ENCODE measurements at places on chromosomes 2 and 18.
A peak's percentile ranks its signal among the peaks of the same experiment; 100 is the strongest.

GRCh38 chr2:180933332-180933731 is 47.1 kb upstream of the UBE2E3 start:
- no peak for DNase-seq

GRCh38 chr2:153543635-153544071 is 65.1 kb upstream of the RPRM start:
- DNase-seq, result no peak

DNA sequence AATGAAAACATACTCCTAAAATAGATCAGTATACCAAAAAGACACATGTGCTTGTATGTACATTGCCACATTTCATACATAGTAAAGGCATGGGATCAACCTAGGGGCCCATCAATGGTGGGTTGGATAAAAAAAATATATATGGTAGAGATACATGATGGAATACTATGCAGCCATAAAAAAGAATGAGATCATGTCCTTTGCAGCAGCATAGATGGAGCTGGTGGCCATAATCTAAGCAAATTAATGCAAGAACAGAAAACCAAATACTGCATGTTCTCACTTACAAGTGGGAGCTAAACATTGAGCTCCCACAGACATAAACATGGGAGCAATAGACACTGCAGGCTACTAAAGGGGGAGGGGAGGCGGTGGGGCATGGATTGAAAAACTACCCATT is 18.6 kb upstream of the NCOA1 start:
- no peak for DNase-seq

DNA sequence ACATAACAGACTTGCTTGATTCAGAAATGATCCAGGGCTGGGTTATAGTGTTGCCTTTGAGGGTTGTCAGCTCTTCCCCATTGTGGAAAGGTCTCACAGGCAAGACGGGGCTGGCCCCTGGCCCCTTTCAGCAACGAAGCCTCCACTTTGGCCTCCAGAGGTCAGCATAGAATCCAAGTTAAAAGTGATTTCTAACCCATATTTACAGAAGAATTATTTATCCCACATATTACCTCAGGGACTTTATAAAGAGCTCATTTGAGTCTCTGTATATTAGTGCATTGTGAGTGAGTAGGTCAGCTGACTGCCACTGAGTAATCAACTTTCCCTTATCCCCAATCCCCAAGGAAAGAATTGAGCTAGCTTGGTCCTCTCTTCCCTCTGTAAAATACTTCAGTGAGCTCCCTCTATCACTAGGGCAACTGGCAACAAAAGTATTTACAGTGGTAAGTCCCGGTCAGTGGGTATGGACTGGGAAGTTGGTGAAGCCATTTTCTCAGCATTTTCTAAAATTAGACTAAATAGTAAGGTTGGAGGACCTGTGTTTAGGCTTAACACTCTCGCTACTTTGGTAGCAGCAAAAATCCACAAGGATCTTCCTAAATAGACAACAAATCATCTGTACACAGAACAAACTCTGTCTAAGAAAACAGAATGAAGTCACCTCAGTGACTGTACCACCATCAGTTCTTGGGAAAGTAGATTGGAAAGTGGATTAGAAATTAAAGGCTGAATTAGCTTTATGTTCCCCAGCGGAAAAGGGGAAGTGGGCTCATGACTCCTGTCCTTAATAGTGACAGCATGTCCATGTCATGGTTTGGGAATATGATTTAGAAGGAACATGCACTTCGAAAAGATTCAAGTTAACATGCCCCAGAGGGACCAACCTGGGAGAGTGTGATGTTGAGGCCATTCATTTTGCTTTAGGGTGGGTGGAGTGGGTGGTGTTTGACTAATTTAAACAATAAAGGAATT is 171.0 kb upstream of the SIX3 start:
- no peak for DNase-seq

GRCh38 chr2:55970500-55970899 is 46.9 kb upstream of the EFEMP1 start:
- no peak for DNase-seq

- no peak for DNase-seq
Observed at GRCh38 chr18:56255381-56255780, 383.0 kb downstream of the TXNL1 start.

GRCh38 chr2:168050377-168050776 is 197.0 kb downstream of the STK39 start:
- DNase-seq, result no peak

GRCh38 chr2:177989029-177989885 is 83.3 kb downstream of the PDE11A start:
- no peak for DNase-seq

DNA sequence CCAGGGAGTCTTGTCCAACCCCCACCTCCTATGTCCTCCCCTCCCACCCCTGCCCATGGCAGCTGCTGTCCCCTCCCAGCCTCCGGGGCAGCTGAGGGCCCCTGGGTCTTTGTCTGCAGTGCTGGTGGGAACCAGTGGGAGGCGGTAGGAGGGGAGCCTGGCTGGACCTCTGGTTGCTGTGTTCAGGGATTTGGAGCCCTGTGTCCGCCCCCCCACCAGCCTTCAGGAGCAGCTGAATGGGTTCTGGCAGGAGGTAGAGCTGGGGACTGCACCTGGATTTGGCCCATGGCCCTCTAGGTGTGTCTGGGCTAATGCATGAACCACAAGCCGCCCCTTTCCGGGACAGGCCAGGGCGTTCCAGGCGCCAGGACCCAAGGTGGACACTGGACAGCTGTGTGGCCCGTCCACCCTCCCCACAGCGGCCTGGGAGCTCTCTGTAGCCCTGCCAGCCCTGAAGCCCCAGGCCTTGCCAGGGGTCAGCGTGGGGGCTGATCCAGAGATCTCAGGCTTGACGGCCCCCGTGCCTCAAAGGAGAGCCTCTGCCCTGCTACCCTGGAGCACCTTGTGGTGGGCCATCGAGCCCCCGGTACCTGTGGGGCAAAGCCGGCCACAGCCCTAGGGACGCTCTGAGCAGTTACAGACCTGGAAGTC is 25.4 kb downstream of the GPC1 start:
- DNase-seq, result no peak

DNA sequence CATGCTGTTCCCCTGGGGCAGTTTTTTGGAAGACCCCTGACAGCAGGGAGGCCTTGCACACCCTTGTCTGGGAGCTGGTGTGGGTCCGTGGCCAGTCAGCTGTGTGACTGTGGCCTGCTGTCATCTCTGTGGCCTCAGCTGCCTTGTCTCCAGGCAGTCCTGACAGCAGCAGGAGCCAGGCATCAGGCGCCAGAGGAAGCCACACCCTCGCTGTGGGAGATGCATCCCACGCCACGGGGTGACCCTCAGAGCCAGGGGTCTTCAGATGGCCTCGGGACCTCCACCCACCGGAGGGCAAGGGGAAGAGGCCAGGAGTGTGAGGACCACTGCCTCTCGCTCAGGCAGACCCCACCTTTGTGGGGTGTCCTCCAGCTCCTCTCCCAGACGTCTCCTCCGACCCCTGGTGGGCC is 5.0 kb downstream of the BOK start:
- no peak for DNase-seq

DNA sequence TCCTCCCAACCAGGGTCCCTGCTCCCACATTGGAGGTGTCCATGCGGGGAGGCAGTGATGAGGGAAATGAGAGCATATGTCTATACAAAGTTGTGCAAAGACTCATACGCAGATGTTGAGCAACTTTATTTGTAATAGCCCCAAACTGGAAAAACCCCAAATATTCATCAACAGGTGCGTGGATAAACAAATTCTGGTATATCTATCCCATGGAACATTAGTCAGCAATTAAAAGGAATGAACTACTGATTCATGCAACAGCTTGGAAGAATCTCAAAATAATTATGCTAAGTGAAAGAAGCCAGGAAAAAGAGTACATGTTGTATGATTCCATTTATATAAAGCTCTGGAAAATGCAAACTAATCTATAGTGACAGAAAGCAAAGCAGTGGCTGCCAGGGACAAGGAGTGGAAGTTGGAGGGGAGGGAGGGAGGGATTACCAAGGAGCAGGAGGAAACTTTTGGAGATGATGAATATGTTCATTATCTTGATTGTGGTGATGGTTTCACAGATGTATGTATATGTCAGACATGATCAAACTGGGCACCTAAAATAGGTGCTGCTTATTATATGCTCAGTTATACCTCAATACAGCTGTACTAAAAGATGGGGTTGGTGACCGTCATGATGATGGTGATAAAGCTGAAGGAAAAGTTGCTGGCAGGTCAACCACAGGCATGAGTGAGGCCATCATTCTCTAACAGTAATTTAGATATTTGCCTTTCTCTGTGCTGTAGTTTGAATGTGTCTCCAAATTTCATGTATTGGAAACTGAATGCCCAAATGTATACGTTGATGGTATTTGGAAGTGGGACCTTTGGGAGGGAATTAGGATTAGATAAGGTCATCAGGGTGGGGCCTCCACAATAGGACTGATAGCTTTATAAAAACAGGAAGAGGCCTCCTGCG is 270.9 kb downstream of the CYP26B1 start:
- DNase-seq, result no peak

DNA sequence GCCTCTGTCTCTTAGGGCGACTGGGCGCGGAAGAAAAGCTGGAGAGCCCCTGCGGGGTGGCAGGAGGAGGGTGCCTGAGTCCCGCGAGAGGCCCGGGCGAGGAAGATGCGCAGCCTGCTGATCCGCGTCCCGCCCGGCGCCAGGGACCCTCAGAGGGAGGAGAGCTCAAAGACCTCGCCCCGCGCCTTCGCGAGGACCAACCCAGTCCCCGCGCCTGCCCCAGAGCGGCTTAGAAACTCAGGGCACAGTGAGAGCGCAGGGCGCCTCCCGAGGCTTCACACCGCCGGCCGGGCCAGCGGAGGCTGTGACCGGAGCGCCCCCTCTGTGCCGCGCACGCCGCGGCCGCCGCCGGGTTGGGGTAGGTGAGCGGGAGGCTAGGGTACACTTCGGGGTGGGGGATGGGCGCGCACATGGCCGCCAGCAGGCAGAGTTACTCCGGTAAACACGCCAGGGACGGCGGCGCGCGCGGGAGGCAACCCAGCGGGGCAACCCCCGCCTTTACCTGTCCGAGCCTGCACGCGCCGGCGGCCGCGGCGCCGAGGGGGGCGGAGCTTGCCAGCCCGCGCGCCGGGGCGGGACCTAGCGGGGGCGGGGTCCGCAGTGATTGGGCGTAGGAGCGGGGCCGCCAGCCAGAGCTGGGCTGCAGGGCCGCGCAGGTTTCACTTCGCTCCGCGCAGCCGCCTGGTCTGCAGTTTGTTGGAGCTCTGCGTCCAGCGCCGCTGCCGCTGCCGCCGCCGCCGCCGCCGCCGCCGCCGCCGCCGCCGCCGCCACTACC is at the start of gene BCL2L11:
BCL2L11 (plus strand) TSS at position 662 of the 775 bp plus-strand sequence. CDS start 2,832 bp downstream, outside the sequence.
- DNase-seq, result peak; percentile 78

GRCh38 chr18:21650311-21650710 is 38.2 kb downstream of the SNRPD1 start:
- DNase-seq, result no peak

- DNase-seq, result no peak
Observed at GRCh38 chr2:135685361-135685760, 56.3 kb upstream of the UBXN4 start.

DNA sequence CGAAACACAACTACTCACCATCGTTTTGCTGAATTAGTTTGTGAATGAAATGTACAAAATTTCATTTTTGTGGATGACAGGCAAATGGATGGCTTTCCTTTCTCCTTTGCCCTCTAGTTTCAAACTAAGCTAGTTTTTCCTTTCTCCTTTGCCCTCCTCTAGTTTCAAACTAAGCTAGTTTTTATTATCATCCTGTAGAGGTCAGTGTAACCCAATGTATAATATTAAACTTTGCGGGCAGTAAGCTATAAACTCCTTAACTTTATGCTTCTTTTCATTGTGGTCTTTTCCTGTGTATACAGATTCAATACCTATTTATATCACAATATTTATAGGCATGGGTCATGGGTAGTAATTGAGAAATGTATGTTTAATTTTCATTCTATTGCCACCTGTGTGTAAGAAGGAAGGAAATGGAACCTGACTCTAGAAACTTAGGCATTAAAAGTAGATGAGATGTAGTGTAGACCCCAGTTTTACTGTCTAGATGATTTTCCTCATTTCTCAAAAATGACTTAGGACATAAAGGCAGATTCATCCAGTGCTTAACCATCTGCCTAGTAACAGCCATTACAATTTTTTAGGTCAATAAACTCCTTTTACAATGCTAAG is 58.1 kb downstream of the MAP3K19 start:
- DNase-seq, result no peak

- no peak for DNase-seq
Observed at GRCh38 chr2:178886006-178886405, 78.8 kb upstream of the TTN start.

- no peak for DNase-seq
Observed at GRCh38 chr2:15591373-15591691, 336 bp upstream of the DDX1 start.

DNA sequence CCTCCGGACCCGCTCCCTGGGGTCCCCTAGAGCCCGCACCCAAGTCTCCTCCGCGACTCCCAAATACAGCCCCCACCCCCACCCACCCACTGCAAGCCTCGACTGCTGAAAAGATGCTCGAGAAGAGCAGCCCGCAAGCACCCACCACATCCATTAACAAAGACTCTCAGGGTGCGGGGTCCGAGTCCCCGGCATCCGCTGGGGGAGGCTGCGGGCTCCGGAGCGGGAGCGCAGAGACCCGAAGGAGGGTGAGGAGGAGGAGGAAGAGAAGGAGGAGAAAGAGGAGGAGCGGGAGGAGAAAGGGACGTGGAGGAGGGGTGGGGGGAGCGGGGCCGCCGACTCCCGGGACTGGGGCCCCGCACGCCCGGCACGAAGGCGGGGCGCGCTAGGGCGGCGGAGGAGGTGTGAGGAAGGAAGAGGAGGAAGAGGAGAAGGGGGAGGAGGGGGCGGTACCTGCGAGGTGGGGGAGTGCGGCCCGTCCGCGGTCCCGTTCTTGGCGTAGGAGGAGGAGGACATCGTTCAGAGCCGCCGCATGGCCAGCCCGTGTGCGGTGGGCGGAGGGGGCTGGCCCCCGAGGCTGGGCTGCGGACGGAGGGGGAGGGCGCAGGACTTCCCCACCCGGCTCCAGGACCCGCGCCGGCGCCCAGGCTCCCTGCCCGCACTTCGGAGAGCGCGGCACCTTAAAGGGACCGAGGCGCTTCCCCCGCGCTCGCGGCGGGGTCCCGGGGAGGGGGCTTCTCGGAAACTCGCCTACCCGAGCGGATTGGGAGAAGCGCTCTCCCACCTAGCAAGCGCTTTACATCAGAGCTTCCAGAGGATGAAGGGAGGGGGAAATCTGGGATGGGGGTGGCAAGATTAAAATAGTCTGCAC is at the start of gene CACNB4:
CACNB4 (minus strand) TSS at position 549 of the 871 bp plus-strand sequence.
- no peak for DNase-seq

GRCh38 chr18:55000529-55000928 is 41.3 kb upstream of the CCDC68 start:
- DNase-seq, result no peak

DNA sequence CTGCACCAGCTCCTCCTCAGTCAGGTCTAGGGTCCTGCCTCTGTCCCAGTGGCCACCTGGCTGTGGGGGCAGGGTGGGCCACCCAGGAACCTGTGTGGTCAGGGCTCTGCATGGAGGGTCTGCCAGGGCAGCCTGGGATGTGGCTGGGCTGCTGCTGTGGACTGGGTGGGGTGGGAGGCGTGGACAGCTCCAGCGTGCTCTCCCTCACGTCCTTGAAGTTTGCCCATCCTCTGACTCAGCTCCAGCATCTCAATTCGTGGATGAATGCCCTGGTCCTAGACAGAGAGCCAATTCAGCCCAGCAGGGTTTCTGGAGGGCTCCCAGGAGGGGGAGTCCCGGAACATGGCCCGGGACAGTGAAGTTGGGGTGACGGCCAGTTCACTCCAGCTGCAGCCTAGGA is 64.3 kb upstream of the EPAS1 start:
- DNase-seq, result no peak
